ENCODE measurements at places on chromosomes 7 and 10. TPM values are rescaled to one million over a fixed set of nuclear protein-coding genes. Genes with fewer than 3 reads are reported as not detected.

DNA sequence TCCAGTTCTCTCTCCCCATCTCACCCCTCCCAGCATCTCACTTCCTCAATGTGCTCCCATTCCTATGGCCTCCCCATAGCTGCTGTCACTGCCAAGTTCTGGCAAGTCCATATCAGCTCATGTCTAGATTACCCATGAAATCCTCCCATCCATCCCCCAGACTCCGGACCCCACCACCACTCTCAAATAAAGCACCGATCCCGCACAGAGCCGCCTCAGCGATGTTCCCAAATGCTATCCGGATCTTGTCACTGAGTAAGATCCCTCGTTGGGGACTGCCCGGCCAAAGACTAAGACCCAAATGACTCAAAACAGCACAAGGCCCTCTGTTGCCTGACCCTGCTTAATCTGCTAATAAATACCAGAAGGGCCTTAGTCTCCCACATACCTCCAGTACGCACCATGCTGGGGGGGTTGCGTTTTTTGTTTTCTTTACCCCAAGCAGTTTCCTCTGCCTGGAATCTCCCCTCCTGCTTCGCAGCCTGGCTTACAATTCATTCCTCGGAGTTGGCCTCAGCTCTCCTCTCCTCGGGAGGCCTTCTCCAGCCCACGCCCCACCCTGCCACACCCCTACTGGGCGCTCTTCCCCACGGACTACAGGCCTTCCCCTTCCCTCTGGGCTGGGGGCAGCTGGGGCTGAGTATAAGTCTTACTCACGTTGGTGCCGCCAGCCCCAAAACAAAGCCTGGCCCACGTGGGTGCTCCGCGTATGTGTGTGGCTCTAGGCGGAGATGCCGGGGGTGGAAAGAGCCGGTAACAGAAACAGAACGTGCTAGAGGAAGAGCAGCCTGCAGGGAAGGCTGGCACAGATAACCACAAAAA is 1.8 kb upstream of the DUSP5 start:
- no peak for DNase-seq

GRCh38 chr7:28984631-28985030 is 26.5 kb upstream of the TRIL start:
- DNase-seq, result no peak

- DNase-seq, result no peak
Observed at GRCh38 chr7:137454767-137455166, 111.2 kb upstream of the PTN start.

GRCh38 chr10:28120043-28120749 is 121.3 kb upstream of the ODAD2 start:
- peak; percentile 30 for DNase-seq

Gene IDI1
- total RNA-seq, result 36.8 TPM

Gene TMEM176B
- 14.5 TPM for total RNA-seq

Data from prostate gland (tissue), 2 donors.